ENCODE measurements at places on chromosomes 6 and 20.

- DNase-seq = no peak
Measured at GRCh38 chr6:14241255-14242070, 123.9 kb downstream of the CD83 start.

GRCh38 chr20:63968928-63969760 lies 586 bp downstream of the ZNF512B start:
- DNase-seq = no peak

DNA sequence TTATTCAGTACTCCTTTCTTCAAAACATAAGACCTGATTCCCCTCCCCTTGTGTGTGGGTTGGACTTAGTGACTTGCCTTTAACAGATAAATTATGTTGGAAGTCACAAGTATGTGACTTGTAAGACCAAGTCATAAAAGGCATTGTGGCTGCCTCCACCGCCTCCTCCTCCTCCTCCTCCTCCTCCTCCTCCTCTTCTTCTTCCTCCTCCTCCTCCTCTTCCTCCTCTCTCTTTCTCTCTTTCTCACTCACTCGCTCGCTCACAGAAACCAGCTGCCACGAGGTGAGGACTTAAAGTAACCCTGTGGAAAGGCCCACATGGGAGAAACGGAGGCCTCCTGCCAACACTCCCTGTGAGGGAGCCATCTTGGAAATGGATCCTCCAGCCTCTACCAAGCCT lies 64.0 kb downstream of the NCR2 start:
- no peak for DNase-seq

DNA sequence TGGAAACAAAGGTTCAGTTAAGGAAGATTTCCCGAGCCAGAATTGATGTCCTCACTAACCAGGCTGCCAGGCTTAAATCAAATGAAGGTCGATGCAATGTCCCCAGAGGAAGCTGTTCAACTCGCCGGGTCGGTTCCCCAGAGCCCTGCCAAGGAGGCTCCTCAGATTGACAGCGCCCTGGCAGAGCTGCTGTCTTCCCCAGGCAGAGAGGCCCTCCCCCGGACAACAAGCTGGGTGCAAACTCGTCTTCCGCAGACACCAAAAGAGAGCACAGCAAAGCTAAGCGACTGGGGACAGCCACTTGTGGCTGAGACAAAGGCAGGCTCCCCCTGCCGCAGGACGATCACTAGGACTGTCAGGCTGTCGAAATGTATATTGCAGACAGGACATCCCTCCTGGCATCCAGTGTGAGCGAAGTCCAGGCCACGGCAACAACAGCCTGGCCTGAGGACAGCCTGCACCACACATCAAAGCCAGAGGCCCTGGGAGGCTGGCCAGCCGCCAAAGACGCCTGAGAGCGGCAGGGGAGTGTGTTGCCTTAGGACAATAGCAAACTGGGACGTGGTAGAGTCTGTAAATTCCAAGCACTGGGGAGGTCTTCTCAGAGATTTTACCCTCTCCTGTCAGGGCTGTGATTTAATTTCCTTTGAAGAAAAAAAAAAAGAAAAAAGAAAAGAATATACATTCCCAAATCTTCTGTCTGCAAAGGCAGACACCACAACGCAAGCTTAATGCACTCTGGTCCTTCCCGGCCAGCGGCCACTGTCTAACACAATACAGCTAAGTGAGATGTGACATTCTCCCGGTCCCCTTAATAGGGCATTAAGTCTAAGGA lies 99.1 kb downstream of the HIVEP2 start:
- peak; percentile 41 for DNase-seq

GRCh38 chr6:124494956-124495664 lies 467.1 kb upstream of the RNF217 start:
- DNase-seq = no peak

DNA sequence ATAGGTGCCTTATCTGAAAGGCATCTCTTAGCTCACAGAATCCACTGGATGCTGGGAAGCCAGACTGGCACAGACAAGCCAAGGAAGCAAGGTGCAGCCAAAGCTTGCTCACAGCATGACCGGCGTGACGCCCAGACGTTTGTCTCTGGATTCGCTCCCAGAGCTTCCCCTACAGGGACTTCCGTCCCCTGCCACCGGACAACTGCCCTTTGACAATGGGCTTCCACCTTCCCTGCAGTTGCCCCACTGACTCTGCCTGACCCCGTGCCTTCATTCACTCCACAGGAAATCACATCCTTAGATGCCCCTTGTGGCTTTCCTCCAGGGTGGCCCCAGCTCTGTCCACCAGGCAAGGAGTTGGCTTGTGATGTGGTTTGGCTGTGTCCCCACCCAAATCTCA lies 94.8 kb upstream of the CDH4 start:
- DNase-seq = no peak

- DNase-seq = no peak
Measured at GRCh38 chr6:117502580-117502979, 20.1 kb downstream of the DCBLD1 start.

DNA sequence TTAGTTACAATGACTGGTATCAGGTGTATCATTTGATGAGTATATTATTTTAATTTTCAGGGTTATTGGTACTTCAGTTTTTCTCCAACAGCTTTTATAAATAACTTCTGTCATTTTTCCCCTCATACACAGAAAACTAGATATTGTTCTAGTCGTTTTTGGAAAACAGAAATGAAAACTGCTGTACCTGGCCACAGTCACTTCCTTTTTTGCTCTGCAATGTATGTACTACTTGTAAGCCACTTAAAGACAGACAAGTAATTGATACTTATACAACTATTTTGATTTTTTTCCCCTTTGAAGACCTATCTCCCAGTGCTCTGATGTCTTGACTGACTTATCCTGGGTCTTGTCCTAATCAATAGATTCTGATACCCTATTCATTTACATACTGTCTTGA lies 218.6 kb upstream of the RUNX2 start:
- no peak for DNase-seq

DNA sequence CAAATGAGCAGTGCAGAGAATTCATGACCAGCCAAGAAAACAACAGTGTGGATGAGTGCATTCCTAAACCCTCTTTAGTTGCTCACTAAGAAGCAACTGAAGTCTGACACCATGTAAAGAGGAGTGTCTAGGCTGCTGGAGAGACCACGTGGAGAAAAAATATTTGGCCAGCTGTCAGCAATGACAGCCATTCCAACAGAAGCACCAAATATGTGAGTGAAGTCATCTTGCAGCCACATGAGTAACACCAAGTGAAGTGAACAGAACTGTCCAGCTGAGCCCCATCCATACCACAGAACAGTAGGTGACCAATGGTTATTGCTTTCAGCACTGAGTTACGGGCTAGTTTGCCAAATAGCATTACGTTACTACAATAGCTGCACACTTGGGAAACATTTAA lies 89.4 kb downstream of the TBXT start:
- DNase-seq = no peak

DNA sequence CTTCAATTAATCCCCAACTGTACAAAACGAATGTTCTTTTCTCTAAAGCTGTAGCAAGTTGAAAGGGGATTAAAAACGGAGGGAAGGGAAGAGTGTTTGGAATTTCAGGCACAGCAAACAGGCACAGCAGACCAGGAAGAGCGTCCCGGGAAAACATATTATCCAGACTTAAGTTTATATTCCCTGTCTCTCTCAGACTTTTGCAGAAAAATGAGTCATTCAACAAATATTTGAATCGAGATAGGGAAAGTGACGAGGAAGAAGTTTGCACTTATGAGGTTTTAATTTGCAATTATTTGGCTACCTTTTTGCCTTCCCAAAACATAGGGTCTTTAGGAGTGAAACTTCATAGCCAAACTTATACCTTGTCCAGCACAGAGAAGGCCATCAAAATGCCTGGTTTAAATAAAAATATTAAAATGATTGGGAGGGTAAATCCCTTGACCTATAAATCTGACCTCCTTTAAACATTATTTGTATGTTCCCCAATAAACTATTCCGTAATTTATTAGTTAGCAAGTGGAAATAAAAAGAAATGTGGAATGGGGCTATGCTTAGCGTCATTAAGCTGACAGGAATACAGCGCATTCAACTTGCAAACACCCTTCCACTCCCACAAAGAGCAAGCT lies 16.0 kb downstream of the HFE start:
- no peak for DNase-seq

DNA sequence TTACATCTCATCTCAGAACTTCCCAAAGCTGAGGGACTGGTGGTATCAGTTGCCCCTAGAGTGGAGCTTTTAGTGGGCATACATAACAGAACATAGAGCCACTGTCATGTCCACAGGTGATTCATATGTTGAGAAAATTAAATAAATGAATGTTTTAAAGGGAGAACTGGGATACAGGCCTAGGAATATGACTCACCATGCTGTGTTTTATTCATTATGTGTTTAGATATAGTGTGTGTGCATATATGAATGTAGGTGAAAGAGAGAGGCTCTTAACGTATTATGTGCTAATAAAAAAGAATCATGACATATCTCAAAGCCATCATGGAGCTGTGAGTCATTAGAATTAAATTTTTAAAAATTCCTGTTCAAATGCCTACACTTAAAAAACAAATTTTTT lies 332.2 kb upstream of the RSPO3 start:
- no peak for DNase-seq

GRCh38 chr6:45082091-45082490 lies 246.0 kb upstream of the RUNX2 start:
- DNase-seq = no peak

- DNase-seq = no peak
Measured at GRCh38 chr6:155212616-155213380, 51.0 kb upstream of the CLDN20 start.

DNA sequence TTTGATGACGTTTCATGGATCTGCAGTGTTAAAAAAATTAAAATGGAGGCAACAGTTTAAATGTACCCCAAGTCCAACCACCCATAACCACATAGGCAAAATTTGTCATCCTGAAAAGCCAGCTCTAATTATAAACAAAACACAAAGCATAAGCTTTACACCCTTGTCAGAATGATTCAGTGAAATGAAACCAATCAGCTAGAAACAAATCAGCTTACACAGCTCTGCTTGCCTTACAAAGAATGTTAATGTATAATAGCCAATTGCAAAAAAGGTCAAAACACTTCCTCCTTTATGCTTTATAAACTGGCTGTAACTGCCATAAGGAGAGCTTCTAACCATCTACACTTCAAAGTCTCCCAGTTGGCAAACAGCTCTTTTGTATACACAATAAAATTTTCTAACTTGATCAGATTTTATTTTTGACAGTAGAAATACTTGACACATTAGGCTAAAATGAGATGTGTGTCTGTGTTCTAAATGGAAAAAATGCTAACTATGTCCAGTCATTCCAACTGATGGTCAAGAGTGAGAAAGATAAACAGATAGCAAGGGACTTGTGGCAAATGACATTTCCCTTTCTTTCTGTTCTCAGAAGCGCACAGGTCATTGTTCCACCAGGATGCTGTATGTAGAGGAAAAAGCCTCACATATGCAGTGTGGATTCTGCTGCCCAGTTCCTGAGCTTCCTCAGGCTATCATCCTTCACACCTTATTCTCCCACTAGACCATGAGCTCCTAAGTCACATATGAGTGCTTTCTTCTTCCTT lies 344.3 kb upstream of the ID4 start:
- no peak for DNase-seq

GRCh38 chr6:122568797-122569221 lies 41.4 kb upstream of the PKIB start:
- DNase-seq = no peak

DNA sequence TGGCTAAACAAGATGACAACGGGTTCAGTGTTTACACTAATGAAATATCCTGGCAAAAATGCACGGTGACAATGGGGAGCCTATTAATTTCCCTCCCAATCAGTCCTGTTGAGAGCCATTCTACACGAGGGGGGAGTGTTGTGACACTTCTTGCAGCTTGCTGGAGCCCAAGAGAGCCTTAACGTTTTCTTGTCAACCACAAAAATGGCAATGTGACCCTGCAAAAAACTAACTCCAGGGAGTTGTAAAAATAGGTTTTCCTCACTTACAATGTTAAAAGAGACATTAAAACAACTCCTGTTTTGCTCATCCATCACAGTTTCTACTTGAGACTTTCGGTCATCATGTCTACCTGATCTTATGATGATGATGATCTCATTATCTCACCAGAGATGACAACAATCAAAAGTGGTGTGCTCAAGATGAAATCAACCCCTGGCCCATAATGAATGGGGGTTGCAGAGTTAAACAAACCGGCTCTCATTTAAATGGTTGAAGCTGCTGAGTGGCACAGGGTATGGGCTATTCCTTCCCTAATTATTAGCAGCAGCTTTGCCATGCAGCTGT lies 57.9 kb downstream of the GJA10 start:
- no peak for DNase-seq

- DNase-seq = no peak
Measured at GRCh38 chr6:169292338-169293124, 38.9 kb upstream of the THBS2 start.

GRCh38 chr6:42642794-42643193 lies 79.0 kb downstream of the UBR2 start:
- no peak for DNase-seq

DNA sequence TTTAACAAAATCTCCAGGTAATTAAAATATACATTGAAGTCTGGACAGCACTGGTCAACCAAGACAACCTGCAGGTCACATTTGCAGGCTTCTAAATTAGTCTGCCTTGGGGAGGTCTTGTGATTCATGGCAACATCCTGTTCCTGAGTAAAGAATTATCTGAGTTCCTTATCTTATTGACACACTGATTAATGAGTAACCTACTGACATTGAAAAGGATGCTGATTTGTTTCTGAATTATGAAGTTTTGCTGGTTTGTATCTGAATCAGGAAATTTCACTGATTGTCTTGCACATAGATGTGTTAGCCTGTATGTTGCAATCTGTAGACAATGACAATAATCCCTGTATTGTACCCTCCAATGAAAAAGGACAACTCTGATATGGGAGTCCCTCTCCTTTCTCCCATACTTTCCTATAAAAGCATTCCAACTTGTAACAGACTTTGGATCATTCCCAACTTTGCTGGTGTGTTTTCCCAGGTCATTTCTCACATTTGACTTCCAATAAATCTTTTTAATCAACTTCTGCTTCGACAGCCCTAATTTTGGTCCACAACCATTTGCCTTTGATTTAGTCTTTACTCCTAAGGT lies 80.0 kb downstream of the LAMP5 start:
- no peak for DNase-seq

GRCh38 chr6:160156842-160157241 lies 35.2 kb downstream of the SLC22A1 start:
- no peak for DNase-seq

GRCh38 chr20:36408219-36408618 lies 102.1 kb downstream of the DLGAP4 start:
- DNase-seq = no peak

DNA sequence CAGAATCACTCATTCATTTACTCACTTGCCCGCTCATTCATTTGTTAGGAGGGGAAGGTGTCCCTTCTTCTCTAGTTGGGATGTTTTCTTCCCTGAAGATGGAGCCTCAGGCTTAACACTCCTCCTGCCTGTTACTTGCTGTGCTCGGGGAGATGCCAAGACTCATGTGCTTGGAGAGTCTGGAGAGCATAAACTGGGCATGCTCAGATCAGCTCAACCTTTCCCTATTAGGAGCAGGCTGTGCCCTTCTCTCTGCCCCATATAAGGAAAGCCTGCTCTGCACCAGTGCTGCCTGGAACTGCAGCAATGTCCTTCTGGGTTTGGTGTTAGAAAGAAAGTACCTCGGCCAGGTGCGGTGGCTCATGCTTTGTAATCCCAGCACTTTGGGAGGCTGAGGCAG lies 18.0 kb upstream of the UBE2V1 start:
- no peak for DNase-seq

Measured in T-helper 1 cell (primary cell).